ENCODE measurements at places on chromosomes 2 and 18.

DNA sequence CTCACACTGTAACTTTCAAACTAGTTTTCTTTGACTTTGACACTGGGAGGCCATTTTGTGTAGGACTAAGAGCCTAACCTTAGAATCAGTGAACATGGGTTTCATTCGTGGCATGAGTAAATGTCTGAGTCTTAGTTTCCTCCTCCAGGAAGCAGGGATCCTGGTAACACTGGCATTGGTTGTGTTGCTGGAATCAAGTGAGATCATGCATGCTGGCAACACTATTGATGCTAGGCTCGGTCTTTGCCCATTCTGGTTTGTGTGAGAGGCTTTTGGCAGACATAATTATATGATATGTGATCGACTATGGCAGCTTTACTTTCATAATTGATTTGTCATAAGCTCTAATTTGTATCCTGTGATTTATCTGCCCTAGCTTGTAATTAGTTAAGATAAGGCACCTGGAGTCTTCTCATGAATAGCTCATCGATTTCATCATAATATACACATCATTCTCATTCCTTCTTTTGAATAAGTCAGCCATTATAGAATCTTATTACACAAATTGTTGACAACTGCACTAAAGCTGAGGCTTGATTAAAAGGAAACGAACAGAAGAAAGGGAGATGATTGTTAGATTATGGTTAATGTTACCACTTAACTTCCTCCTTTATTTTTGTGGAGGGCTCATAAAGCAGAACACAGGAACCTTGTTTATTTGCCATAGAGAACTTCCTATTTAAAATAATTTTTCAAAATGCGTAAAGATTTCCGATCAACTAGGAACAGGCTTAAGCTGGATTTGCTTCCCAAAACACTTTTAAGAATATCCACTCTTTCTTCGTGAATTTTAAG lies 12.6 kb downstream of the PPP1R1C start:
- no peak for DNase-seq

DNA sequence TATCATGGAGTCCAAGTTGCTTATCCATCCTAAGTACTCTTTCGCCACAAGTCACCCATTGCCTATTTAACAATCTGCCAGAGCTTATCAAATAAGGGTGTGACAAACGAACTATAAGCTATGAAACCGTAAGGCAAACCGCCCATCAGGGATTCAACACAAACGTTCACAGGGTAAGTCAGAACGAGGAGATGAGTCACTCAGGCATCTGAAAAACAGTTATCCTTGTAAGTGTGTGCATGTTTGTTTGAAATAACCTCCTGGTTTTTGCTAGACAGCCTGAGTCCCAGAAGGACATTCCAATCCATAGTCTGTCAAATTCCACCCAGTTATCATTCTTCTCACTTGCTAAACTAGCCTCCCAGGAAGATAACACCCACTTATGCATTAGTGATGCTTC lies 299.1 kb downstream of the PAX3 start:
- no peak for DNase-seq

- DNase-seq = no peak
These were observed 3.6 kb upstream of the DGKD start for GRCh38 chr2:233350708-233351107.

DNA sequence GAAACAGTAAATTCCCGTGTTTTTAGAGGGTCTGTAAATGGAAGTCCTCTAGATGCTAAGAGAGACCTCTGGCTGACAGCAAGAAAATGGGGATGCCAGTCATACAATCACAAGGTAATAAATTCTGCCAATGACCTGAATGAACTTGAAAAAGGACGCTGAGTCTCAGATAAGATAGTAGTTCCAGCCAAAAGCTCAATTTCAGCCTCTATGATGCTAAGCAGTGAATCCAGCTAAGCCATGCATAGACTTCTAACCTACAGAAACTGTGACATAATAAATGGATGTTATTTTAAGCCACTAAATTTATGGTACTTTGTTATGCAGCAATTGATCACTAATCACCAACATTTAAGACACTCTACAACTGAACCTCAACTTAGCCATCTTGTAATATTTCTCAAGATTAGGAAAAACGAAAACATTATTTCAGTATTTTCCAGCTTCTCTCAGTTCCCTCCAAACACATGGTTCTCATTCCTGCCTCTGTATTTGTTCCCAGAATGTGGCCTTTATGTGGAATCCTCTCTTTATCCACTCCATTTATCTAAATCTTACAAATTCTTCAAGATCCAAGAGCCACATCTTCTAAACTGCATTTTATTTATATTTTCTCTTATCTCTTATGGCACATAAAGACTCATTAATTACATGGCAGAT lies 331.1 kb downstream of the GULP1 start:
- no peak for DNase-seq

DNA sequence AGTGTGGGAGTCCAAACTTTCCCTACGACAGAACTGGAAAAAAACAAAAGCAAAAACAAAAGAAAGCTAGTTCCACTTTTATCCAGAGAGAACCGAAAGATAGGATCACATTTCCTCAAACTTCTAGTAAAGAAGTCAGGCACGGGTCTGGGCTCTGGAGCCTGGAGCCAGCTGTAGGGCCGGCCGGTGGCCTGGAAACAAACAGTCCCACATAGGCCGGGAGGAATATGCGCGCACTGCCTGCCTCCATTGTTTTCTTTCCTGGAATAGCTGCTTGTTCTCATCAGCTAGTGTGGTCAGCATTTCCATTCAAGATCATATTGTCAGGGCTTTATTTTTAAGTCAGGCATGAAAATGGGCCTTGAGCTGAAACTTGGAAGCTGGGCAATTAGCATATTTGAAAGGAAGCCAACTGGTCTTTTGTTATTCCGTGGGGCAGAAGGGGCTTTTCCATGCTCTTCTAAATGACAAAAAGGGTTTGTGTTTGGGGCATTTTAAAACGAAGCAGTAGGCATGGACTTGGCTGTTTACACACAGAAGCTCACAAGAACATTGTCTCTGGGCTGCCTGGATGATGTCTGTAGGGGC lies 58.7 kb upstream of the RFX8 start:
- no peak for DNase-seq

DNA sequence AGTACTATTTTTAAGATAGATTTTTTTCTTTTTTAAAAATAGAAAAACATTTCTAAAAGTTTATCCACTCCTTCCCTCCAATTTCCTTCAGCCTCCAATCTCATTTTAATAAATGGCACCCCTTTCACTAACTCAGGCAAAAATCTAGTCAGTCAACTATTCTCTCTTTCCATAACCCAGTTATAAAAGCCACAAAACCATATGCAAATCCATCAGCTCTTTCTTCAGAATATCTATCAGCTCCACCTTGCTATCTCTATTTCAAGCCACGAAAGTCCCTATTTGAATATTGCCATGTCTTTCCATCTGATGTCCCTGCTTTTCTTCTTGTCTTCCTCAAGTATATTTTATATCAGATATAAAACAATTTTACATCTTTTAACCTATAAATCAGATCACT lies 397.1 kb downstream of the ERBB4 start:
- DNase-seq = no peak

Data from stimulated activated CD8-positive, alpha-beta memory T cell treated with anti-CD3 and anti-CD28 coated beads, Interleukin-15, amount 100 ng/mL, for 24 hours (primary cell).